Cerebellar cortex (tissue), 1 donor: ENCODE measurements at places on chromosomes 7 and 10.

- no peak for DNase-seq
Observed at GRCh38 chr7:2950578-2950977, 93.1 kb downstream of the CARD11 start.

- DNase-seq = no peak
Observed at GRCh38 chr7:137203351-137203750, 140.2 kb downstream of the PTN start.

- peak; percentile 25 for DNase-seq
Observed at GRCh38 chr10:113897693-113898618, 43.5 kb downstream of the NHLRC2 start.

DNA sequence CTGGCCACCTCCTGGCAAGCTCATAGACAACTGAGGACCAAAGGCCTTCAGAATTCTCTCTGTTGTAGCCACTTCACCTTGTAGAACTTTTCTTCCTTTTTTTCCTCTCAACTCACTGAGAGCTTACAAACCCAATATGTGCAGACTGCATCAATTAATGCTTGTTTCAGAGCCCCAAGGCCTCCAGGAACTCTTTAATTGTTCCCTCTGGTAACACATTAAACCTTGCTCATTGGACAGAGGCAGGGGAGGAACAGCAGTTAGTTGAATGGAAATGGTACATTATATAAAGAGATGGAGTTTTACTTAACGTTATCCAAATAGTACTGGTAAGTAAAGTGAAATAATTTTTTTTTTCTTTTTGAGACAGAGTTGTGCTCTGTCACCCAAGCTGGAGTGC, 25.2 kb downstream of the STMP1 start:
- no peak for DNase-seq

GRCh38 chr10:35639728-35640401, 2.2 kb downstream of the FZD8 start:
- DNase-seq = no peak

- DNase-seq = no peak
Observed at GRCh38 chr7:17526621-17527020, 228.2 kb downstream of the AHR start.

DNA sequence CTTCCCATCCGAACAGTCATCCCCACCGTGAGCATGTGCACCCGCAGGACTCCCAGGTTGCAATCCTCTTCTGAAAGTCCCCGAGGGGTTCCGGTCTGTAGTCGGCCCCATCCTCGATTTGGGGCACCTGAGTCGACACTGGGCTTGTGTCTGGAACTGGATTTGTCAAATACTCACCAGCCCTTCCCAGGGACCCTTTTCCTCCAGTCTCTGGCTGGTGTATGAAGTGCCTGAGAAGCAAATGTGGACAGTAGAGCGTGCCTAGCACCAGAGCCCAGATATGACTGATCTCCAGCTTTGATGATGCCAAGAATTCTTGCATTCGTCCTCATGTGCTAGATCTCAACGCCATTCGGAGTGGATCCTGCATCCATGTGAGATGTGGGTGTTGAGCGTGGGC, 132.5 kb upstream of the ADARB2 start:
- DNase-seq = no peak

- peak; percentile 59 for DNase-seq
Observed at GRCh38 chr10:68212721-68213352, 19.1 kb downstream of the ATOH7 start.

DNA sequence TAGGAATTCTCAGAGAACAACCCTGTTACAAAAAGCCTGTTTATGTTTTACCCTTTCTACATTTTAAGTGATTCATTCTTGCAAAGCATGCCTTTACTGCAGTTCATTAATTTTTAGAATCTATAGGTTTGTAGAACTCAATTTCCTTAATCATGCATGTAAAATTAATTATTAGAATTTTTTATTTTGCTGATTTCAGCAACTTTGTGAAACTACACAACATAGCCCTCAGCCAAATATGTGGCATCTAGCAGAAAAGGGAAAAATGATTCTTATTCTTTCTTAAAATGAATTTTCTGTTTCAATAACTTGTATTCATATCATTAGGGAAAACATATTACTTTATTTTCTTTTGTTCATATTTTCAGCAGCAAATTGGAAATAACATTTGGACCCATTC, 392.9 kb upstream of the PFKP start:
- no peak for DNase-seq

DNA sequence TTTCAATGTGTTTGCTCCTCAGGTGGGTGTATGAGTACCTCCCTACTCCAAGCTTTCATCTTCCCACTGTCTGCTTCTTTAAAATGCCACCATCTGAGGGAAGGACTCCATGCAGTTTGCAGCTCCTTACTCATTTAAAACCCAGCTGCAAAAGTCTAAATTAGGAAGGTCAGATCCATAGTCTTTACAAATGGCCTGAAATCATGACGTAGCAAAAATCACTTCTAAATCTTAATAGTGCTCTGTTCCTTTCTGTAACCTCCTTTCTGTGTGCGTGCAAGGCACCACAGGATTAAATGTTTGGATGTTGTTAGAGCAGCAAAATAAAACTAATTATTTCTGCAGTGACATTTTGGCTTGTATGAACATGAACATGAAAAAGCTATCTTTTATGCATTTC, 366.9 kb upstream of the IGFBP3 start:
- DNase-seq = no peak

DNA sequence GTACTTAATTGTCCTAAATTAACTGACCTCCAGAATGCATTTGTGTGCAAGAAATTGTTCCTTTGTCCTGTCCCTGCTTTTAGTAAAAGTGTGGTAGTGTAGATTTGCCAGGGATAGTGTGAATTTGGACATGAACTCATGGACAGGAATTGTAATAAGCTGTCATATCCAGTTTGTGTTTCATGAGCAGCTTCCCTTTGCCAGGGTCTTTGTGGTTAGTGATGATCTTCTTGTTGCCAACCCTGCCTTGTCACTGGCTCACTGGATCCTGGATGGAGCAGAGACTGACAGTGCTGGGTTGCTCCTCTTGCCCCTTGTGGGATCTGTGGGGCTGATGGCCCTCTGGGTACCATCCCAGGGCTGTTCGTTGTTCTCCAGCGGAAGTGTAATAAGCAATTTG, 110.1 kb downstream of the CCNY start:
- DNase-seq = no peak

DNA sequence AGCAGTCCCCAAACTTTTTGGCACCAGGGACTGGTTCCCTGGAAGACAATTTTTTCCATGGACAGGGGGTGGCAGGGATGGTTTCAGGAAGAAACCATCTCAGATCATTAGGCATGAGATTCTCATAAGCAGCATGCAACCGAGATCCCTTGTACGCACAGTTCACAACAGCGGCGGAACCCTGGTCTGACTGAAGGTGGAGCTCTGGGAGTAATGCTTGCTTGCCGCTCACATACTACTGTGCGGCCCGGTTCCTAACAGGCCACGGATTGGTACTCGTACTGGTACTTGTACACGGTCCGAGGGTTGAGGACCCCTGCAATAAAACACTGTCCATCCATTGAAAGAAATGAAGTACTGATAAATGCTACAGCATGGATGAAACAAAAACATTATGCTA, 32.8 kb downstream of the MKRN1 start:
- DNase-seq = no peak

GRCh38 chr10:123274306-123275135, 120.3 kb downstream of the BUB3 start:
- no peak for DNase-seq

DNA sequence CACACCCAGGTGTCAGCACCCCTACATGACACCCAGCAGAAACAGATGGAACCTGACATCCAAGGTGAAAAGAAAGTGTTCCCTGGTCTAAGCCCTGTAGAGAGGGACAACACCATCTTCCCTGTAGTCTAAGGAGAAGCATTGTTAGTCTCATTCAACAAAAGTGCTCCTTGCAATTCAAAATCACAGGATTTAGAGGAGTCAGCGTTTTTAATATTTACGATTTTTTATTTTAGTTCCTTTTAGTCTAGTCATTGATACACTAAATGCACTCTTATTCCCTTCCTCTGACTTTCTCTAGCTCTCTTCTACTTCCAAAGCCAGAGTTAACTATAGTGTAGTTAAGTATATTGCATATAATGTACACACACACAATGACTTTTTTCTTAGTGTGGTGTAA, 163.0 kb downstream of the TPK1 start:
- DNase-seq = no peak

DNA sequence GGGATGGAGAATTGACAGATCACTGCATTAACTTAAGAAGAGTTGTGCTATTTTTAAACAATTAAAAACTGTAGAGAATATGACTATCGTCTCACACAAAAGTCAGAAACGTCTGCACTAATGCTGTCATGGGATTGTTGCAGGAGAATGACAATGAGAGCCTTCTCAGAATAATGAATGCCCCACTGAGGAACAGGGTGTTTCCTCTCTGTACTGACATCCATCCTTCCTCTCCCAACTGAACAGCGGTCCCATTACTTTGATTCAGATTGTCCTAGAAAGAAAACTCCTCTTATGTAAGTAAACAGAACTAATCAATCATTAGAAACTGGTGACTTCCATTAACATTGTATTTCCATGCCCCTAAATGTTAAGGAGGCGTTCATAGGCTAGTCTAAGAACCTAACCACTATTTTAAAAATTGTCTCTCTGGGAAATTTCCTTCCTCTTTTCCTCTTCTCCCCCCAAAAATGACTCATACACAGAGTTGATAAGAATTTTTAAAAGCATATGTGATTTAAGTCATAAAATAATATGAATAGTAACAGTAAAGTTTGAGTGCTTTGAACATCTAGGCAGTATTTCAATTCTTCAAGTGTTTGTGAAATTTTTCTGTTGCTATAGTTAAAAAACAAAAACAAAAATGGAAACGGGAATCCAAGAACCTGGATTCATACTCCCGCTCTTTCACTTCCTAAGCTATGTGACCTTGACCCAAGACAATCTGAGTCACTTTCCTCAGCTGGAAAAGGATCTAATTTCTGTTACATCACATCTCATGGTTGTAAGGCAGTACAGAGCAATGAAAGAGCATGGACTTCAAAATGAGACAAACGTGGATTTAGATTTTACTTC, 12.7 kb upstream of the MACC1 start:
- DNase-seq = no peak

DNA sequence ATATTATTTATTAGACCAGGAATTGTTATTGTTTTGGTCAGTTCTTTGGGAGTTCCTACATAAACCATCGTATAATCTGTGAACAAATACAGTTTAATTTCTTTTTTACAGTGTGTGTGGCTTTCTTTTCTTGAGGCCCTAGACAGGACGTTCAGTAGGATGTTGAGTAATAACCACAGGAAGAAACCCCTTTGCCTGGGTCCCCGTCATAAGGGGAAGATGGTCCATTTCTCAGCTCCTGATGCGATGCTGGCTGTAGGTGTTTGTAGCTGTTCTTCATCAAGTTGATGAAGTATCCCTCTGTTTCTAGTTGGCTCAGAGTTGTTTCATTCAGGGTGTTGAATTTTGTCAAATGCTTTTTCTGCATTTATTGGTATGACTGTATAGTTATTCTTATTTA, 219.7 kb upstream of the ADARB2 start:
- DNase-seq = no peak

DNA sequence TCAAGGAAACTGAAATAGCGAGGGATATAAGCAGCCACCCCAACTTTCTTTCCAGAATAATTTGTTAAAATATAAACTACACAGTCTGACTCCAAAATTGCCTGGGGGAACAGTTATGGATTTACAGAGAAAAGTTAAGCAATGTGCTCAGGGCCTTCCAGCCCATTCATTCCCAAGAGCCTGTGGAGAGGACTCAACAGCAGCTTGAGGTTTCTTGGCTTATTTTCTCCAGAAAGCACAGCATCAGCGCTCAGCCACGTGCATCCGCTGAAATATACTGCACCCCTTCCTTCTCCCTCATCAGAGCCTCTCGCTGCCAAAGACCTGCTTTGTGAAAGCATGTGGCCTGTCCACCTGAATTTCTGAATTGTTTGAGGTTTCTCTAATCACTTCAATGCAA, 375.2 kb upstream of the VWC2 start:
- DNase-seq = no peak

GRCh38 chr7:8353991-8354390, 79.4 kb upstream of the NXPH1 start:
- no peak for DNase-seq

DNA sequence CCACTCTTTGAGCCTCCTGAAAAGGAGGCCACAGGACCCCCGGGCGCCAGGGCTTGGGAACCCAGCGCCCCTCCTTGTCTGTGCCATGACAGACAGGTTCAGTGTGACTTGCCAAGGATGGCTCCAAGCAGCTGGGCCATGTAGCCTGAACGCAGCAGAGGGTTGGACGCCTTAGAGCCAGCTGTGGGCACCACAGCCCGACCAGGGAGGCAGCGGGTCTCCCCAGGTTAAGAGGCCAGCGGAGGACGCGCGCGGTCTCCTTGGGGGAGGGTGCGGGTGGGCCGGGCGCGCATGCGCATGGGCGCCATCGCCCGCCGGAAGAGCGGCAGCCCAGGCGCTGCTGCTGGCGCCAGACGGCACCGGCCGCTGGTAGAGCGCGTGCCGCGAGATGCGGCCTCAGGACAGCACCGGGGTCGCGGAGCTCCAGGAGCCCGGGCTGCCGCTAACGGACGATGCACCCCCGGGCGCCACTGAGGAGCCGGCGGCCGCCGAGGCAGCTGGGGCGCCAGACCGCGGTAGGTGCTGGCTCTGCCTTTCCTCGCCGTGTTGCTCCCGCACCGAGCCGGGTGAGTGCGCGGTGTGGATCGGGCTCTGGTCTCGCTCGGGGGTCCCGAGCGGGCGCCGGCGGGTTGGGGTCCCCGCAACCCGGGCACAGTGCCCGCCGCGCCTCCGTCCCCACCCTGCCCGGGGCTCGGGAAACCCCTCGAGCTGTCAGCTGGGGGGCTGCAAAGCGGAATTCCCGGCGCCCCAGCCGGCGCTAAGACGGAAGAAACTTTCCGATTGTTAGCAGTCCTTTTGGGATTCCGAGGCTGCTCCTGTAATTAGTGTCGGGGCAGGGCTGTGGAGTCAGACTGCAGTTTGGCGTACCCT, at the start of gene SLC35G1:
TSS of gene SLC35G1 (plus strand) at position 333 of the 870 bp plus-strand sequence. CDS start at position 389, 56 bp downstream.
- DNase-seq = peak; percentile 66

DNA sequence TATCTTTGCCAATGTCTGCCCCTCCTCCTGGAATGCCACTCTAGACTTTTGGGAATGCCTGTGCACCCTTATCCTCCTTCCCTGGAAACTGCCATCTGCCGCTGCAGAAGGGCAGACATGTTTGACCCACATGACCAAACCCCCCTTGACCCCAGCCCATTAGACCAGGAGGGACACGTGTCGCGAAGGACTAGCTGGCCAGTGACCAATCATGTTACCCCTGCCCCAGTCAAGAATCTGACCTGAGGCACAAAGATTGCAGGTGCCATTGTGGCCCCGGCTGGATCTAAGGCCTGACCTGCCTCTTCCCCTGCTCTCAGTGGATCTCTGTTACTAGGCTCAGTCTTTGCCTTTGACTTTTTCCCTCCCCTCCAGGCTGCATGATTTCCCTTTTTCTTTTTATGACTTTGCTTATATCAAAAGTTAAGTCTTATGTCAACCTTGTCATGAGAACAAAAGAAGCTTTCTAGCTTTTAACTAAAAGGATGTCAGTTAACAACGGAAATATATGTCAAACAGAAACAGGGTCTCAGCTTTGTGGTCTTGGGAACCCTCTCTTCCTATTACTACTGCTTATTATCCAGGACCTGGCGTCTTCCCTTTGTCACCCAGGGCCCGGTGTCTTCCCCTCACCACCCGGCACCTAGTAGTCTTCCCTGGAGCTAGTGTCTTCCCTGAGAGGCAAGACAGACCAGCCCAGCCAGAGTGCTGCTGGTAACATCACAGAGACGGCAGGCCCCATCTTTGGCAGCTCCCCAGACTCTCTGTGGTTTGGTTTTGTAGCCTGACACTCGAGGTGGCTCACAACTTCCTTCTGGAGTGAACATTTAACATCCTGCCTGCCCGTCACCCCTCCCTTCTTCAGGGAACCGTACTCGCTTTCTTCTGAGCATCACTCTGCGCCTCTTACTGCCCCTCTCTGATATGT, 24.4 kb upstream of the PPIF start:
- no peak for DNase-seq
